ENCODE measurements at places on chromosomes 7 and 10.
A peak's percentile ranks its signal among the peaks of the same experiment; 100 is the strongest.

DNA sequence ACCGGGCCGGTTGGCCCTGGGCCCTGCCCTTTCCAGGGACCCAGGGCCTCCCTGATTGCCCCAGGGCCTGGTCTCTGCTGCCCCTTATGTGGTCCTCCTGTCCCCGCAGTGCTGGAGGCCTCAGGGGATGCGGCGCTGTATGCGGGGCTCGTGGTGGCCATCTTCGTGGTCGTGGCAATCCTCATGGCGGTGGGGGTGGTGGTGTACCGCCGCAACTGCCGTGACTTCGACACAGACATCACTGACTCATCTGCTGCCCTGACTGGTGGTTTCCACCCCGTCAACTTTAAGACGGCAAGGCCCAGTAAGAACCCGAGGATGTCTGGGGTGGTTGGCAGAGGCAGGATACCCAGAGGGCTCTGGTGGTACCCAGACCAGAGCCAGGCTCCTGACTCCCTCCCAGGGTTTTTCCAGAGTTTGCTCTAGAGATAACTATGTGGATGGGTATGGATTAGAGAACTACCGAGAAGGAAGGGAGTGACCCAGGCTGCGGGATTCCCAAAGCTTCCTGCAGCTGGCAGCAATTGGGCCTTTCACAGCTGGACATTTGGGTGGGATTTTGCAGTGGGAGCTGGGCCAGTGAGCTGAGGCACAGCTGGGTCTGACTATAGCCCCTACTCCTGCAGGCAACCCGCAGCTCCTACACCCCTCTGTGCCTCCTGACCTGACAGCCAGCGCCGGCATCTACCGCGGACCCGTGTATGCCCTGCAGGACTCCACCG lies 28.1 kb upstream of the SLC29A3 start:
- no peak for DNase-seq

DNA sequence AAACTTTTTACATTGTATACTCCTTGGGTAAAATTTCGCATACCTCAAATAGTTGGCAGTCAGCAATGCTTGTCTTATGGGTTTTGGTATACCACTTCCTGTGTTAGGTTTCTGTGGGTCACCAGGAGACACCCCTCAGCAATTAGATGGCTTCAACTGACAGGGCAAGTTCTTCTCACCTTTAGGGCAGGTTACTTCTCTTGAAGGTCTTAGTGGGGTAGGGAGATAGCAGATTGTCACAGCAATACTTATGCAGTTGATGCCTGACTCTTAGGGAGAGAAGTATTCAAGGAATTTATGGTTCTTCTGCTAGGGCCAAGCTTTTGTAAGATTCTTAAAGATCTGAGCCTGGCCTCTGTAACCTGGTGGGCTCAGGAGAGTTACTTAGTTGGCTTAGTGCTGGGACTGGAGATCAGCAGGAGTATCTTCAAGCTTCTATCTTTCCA lies 42.9 kb downstream of the MKLN1 start:
- peak; percentile 78 for DNase-seq

DNA sequence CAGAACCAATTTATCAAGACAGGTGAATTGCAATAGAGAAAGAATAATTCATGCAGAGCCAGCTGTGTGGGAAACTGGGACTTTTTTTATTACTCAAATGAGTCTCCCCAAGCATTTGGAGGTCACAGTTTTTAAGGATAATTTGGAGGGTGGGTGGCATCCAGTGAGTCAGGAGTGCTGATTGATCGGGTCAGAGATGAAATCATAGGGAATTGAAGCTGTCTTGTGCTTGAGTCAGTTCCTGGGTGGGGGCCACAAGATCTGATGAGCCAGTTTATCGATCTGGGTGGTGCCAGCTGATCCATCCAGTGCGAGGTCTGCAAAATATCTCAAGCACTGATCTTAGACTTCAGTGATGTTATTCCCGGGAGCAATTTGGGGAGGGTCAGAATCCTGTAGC lies 9.9 kb upstream of the MYO1G start:
- no peak for DNase-seq

DNA sequence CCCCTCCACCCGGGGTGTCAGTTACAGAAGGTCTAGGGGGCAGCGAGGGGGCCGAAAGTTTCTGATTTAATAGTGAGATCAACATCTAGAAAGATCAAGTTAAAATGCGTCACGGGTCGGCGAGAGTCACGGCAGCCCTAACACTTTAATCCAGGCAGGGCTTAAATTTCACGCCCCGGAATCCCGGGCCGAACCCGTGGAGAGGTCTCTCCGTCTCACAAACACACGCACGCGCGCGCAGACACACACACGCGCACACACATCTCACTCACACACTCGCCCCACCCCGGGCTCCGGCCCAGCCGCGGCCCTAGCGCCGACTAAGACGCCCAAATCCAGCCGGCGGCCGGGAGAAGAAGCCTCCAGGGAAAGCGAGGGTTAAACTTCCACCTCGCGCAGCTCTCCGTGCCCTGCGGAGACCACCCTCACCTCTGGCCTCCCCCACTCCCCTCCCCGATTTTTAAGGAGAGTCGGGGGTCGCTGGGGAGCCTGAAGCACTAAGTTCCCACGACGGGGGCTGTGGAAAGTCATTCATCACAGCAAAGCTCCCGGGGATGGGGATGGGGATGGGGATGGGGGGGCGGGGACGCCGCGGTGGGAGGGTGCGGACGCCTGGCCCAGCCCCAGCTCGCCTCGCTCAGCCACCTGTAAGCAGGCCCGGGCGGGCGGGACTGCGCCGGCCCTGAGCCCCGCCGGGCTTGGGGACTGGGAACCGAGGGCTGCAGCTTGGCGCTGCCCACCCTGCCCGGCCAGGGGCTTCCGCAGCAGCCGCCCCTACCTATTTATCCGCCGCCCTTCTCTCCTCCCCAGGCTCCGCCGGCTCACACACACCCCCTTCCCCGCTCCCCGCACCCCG lies 1.6 kb downstream of the PDGFA start:
- DNase-seq: peak; percentile 63

- DNase-seq: peak; percentile 57
Observed at GRCh38 chr7:43906331-43907010, at the start of gene URGCP. TSS of gene URGCP (minus strand) at chr7:43906596. CDS start at chr7:43906575, 21 bp downstream.

DNA sequence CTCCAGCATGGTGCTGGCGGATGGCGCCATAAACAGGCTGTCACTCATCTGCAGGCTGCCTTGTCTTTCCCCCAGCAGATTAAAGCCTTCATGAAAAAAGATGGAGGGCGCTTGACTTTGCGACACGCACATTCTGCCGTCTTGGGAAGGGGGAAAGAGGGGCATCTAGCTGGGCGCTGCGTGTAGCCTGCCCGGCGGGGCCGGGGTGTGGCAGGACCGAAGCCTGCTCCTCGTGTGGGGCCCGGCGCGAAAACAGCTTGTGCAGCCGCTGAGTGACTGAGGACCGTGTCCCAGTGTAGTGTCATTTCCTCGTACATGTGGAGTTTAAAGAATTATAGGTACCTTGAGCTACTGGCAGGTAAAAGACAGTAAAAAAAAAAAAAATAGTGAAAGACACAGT lies 97.9 kb downstream of the MGMT start:
- DNase-seq: no peak

GRCh38 chr7:129468087-129468486 lies 33.9 kb downstream of the STRIP2 start:
- peak; percentile 44 for DNase-seq

DNA sequence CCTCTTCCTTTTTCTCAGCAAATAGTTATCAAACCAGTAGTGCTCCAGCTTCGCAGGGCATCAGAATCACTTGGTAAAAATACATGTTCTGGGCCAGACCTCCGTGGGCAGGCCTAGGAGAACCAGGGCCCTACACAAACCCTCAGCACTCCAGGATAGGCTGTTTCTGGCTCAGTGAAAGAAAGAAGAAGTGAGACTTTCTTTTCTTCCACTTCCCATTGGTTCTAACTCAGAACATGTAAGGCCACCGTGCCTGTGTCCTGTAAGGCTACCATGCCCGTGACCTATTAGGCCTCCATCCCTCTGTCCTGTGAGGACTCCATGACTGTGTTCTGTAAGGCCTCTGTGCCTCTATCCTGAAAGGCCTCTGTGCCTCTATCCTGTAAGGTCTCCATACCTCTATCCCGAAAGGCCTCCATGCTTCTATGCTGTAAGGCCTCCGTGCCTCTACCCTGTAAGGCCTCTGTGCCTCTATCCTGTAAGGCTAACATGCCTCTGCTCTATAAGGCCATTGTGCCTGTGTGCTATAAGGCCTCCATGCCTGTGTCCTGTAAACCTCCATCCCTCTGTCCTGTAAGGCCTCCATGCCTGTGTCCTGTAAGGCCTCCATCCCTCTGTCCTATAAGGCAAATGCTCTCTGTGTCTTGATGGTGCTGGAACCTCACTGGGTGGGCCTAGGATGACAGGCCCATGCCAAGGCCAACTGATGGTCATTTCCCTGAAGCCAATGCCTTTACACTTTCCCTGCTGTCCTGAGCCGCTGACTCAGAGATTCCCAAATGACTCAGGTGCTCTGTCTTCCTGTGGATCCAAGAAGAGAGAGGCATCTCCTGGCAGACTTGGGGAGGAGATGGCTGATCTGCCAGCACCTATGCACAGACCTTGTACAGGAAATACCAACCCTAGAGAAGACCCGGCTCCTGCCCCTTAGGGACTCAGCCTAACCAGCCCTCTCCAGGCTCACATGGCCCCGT lies 96.6 kb upstream of the CACUL1 start:
- no peak for DNase-seq

DNA sequence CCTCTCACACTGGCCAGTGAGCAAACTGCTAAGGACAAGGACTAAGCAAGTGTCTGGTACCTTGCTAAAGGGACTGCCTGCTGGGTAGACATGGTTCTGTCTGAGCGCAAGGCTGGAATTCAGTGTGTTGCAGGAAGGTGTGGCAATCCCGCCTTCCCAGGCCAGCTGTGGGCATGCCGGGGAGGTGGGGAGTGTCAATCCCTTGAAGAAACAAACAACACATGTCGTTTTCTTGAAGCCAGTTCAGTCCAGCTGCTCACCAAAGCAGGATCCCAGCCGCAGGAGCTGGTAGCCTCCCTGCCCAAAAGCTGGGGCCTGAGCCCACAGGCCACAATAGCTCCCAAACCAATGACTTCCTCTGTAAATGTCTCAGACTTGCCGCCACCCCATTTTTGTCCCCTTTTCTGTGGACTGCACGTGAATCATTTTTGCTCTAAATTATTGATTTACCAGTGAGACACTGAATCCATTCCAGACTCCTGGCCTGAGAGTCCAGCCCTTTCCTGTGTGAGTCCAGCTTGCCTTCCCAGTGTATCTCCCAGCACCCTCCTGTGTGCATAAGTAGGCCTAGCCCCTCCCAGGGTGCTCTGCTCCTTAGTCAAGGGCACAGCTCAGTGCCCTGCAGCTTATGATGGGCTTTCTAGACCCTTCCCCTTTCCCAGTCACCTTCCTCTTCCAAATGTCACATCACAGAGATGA lies 166.8 kb downstream of the RGS10 start:
- DNase-seq: peak; percentile 33

- DNase-seq: no peak
Observed at GRCh38 chr10:97483506-97483905, 14.7 kb downstream of the MMS19 start.

DNA sequence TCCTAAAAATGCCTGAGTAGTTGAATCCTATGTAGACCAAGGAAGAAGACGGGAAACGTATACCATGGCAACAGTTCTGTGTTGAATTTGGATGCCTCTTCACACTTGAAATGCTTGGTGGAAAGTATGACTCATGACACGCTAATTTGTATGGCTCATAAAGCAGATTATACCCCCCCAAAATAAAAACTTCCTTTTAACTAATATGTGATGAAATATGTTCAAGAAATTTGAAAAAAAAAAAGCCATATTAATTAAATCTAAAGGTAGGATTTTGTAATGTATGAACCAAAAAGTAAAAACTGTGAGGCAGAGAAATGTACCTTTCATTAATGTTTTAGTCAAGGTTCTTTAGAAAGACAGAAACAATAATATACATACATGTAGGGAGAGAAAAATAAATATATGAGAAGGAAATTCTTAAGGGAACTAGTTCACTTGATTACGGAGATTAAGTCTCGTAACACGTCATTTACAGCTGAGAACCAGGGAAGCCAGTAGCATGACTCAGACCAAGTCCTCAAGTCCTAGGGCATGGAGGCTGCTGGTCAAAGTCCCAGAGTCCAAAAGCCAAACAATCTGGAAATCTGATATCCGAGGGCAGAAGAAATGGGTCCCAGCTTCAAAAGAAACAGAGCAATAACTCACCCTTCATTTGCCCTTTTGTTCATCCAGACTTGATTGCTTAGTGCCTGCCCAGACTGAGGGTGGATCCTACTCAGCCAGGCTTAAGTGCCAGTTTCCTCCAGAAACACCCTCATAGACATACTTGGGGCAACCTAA lies 485.1 kb downstream of the SEMA3D start:
- DNase-seq: peak; percentile 87

DNA sequence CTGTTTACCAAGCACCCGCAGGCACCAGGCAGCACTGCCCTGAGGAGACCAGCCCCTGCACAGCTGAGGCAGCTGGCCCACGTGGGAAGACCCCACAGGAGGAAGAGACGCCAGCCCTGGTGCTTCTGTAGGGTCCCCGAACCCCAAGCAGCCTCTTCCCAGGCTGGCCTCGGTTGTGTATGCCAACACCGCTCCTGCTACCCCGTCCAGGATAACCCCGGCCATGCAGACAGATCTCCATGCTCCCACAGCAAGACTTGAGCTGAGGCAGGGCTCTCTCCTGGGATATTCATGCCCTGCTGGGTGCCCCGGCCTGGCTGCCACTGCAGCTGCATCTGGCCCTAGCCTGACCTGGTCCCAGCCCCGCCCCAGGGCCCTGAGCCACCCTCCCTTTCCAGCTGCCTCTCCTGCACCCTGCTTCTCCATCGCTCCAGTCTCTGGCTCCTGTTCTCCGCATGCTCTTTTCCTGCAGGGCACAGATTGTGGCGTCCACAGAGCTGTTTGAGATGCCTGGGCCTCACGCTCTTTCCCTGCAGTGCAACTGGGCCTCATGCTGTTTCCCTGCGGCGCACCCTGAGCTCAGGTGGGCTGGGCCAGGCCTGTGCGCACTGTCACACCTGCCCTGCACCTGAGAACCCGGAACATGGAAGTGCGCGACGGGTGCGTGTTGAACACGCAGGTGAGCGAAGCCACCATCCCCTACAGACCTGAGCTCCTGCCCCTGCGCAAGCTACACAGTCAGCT lies 236.2 kb downstream of the ELFN1 start:
- no peak for DNase-seq

DNA sequence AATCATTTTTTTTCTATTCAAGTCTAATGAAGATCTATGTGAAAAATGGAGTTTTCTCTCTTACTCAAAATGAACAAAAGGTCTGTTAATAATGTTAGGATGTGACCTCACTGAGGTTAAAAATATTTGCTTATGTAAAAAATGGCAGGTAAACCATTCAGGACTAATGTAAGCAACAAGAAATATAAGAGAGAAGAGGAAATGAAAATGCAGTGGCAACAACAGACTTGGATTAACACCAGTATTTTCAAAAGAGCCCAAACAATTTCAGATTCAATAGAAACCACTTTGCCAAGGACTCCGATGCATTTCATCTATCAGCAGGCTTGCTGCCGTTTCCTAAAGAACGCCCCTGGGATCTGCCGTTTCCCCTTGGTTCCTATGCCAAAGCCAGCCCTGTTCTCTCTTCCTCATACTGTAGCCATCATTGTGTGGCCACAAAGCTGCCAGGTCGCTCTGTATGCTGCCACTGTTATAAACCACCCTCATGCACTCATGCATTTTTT lies 66.4 kb downstream of the MTURN start:
- no peak for DNase-seq

- no peak for DNase-seq
Observed at GRCh38 chr10:9010093-9010492, 955.6 kb downstream of the GATA3 start.

- DNase-seq: no peak
Observed at GRCh38 chr7:70571961-70572360, 560.0 kb upstream of the GALNT17 start.

- no peak for DNase-seq
Observed at GRCh38 chr7:104153287-104153686, 54.5 kb downstream of the ORC5 start.

- peak; percentile 83 for DNase-seq
Observed at GRCh38 chr7:94434042-94434441, 39.3 kb downstream of the COL1A2 start.

GRCh38 chr7:80443325-80443724 lies 68.5 kb downstream of the GNAT3 start:
- DNase-seq: no peak
